ENCODE measurements at places on chromosomes 6 and 20.

- no peak for DNase-seq
These were observed 7.8 kb downstream of the ABHD12 start for GRCh38 chr20:25382704-25383370.

DNA sequence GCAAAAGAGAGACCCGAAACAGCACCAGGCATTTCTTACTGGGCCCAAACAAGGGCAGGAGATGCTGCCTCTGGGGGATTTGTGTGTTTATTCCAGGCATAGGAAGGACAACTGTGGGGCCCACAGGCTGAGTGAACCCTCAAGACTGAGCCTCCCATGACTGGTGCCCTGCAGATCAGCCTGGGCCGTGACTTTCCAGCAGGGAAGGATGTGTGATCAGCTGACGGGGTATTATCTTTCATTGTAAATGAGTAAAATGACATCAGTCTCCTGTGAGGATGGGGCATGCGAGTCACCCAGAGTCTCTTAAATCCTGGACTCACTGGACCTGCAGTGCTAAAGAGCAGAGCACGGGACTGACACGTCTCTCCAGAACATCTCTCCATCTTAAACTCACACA is 3.9 kb upstream of the TEAD3 start:
- peak; percentile 55 for DNase-seq

GRCh38 chr20:37205794-37206193 is 26.4 kb upstream of the MROH8 start:
- no peak for DNase-seq

DNA sequence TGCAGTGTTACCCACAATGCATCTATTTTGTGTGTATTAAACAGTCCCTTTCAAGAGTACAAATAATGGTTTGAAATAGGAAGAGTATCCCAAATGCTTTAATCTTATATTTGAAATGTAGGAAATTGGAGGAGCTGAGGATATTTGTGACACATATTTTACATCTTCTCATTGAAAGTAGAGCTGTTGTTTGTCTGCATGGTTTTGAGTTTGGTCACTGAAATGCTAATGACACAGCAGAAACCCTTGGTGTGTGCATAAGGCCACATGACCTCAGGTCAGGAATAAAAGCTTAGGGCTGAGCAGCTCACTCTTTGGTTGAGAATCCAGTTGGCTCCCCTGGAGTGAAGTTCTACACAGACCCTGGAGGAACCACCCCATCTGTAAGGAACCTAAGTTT is 49.8 kb downstream of the TPD52L1 start:
- DNase-seq, result no peak

- DNase-seq, result no peak
These were observed 133.3 kb downstream of the WDR27 start for GRCh38 chr6:169568314-169569087.

DNA sequence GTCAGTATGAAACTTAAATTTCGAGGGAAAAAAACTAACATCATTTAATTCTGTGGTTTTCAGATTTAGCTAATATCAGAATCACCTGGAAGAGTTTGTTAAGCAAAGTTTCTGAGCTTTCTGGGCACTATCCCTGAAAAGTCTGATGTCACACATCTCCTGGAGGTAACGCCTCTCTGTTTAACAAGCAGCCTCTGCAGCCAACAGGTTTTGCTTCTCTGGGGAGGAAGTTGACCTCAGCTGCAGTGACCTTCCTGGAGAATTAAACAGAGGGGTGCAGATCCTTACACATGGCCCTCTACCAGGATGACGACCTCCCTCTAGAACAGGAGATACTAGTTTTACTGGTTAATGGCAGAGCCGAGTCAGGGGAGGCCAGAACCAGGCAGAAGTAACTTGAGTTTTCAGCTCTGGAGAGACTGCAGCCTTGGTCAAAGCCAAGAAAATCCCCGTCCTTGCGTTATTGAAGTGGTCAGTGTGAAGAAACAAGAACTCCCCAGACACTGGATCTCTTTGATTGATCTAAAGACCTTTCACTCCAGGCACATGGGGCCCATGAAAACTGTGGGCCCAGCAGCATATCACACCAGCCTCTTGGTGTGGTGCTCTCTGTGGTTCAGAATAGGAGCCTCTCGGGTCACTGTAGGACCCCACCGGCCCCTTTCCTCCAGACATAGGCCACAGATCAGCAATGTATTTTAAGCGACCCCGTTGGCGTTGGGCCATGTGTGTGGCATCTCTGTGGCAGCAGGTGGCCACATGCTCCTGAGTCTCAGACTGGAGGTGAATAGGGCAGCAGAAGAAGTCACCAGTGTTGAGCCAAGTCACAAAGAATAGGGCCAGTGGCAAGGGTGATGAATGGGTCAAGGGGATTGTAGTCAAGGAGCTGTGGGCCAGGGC is 33.4 kb upstream of the CCR6 start:
- no peak for DNase-seq

DNA sequence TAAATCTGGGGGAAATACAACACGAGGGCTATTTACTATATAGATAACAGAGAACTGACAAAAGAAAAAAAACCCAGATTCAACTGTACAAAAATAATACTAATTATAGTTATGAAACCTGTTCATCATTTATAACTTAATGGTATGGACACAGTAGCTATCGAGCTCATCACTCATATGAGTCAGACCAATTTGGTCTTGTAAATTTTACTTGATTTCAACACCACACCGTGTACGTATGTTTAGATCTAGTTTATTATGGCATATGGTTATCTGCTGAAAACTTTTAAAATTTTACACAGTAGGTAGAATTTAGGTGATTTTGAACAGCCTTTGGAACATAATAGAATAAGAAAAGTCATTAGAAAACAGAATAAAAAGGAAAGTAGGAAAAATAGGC is 5.5 kb downstream of the MYLK4 start:
- DNase-seq, result peak; percentile 39

GRCh38 chr6:126546541-126547120 is 206.7 kb downstream of the CENPW start:
- DNase-seq, result no peak

DNA sequence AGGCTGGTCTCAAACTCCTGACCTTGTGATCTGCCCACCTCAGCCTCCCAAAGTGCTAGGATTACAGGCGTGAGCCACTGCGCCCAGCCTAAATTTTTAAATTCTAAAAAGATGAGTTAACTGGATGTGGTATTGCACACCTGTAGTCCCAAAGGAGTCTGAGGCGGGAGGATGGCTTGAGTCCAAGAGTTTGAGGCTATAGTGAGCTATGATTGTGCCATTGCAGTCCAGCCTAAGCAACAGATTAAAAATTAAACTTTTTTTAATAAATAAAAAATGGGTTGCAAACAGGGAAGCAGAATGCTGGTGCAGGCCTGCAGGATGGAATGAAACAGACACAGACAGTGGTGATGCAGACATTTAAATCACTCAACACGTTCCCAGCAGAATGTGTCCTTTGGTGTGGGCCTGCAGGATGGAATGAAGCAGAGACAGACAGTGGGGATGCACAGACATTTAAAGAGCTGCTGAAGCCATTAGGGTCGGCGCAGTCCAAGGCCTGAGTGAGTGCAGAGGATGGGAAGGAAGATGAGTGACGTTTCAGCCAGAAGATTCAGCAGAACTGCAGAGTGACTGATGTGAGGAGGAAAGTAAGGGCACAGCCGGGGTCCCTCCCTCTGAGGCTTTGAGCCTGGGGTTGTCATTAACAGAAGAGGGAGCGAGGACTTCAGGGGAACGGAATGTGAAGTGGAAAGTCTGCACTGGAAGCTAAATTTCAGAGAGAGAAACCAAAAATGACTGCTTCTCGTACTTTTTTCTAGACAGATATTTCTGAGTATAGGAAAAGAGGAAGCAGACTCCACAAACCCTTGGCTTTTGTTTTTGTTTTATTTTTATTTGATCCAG is 117.5 kb downstream of the RIN2 start:
- DNase-seq, result peak; percentile 55

GRCh38 chr6:125481056-125481455 is 179.3 kb upstream of the HDDC2 start:
- no peak for DNase-seq

DNA sequence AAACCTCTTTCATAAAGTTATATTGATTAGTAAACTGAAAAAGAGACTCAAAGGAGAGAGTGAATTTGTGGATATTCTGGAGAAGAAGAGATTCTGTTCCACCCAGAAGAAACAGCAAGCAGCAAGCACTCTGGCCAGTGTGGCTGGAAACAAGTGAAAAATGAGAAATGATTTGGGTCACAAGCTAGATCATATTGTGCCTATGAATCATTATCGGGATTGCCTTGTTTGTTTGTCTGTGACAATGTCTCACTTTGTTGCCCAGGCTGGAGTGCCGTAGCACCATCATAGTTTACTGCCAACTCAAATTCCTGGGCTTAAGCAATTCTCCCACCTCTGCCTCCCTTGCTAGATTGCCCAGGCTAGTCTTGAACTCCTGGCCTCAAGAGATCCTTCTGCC is 106.5 kb upstream of the LOC128125822 start:
- DNase-seq, result no peak

GRCh38 chr6:118383924-118384323 is 164.2 kb upstream of the PLN start:
- DNase-seq, result no peak

DNA sequence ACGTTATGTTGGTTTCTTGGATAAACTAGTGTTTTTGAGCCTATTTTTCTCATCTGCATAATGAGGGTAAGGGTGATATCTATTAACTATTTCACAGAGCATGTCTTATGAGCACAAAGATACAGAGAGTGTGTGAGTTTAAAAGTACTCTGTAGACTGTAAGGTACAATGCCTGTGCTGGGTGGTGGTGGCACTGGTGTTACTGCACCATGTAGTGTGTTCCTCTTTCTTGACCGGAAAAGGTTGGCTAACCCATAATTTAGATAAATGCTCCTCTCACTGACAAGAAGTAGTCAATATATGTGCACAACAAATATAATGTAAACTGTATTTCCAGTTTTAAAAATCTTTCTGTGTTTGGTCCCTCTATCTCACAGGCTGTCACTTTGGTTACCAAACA is 116.2 kb upstream of the MMS22L start:
- no peak for DNase-seq

- DNase-seq, result no peak
These were observed 117.8 kb downstream of the FOXA2 start for GRCh38 chr20:22466447-22467171.

- DNase-seq, result no peak
These were observed 14.7 kb downstream of the UQCC2 start for GRCh38 chr6:33696548-33697518.

- DNase-seq, result no peak
These were observed 3.5 kb upstream of the HTR1B start for GRCh38 chr6:77466451-77467437.

- DNase-seq, result no peak
These were observed 406.6 kb upstream of the IRAK1BP1 start for GRCh38 chr6:78460711-78461110.

DNA sequence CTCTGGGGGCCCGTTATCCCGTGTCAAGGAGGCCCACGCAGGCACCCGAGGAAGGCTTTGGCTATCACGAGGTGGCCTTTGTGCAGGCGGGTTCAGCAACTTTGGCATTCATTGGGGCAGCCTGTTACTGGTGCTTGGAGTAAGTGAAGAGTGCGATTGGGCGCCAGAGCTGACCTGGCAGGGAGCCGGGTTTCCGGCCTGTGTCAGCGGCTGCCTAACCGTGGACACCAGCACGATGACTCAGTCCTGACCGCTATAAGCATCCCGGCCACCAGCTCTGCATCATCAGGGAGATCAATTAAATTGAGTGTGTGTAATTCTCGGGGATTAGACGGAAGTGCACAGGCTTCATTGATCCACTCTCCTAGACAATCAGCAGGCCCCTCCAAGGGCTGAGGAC is 45.9 kb downstream of the CDH4 start:
- no peak for DNase-seq
